ENCODE measurements at places on chromosomes 7 and 10.

DNA sequence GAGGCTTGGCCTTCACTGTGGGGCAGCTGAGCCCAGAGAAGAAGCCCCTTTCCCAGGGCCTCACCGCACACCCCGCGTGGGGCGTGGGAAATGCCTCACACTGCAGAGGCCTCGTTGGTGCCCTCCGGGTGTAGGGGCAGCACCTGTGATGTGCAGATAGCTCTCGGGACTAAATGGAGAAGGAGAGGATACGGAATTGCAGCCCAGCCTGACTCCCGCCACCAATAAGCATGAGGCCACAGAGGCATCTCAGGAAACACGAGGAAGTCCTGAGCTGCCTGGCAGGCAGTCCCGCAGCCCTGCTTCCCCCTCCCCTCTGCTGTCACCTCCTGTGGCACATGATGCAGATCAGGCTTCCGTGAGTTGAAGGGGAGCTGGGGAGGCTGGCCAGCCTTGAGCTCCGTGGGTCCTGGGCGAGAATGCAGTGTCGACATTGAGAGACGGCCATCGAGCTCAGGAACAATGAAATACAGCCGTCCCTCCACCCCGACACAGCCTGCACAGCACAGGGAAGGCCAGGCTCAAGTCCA is 59.6 kb upstream of the PPP2R2D start:
- no peak for DNase-seq

- no peak for DNase-seq
These were observed 226.0 kb downstream of the SORCS1 start for GRCh38 chr10:106938513-106938912.

DNA sequence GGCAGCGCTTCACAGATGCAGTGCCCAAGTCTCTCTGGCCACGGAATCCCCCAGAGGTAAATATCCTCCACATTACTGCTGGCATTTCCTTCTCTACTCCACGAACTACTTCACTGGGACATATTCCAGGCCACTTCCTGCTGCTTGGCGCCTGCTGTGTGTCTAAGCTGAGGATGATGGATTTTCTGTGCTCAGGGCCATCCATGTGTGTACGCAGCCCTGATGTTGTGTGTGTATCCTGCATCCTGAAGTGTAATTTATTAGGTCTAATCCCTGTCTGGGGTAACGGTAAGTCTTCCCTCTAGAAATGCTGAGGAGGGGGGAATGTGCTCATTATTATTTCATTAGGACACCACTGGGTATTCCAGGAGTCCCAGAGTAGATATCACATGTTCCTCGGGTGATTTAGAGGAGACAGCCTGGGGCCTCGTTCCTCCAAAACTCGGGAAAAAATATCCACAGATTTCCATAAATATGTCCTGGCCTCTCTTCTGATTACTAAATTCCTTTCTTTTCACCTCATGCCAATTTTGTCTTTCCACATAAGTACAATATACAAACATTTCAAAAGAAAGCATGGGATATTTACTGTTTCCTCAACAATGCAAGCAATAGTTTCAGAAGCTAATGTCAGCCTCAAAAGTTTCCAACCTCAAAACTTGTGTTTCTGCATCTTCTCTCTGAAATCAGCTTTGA is 25.5 kb upstream of the HABP2 start:
- no peak for DNase-seq

DNA sequence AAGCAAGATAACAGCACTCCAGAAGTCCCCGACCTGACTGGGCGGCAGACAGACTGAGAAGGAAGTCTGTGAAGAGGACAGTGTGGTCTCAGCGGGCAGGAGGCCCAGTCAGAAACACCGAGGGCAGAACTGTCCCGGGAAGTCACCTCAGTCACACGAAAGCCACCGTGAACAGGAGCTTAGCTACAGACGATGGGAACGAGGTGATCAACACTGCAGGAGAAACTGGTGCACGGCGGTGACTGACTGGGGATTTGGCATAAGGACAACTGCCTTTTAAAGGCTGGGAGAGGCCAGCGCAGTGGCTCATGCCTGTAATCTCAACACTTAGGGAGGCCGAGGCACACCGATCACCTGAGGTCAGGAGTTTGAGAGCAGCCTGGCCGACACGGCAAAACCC is 217.8 kb downstream of the PTPRN2 start:
- DNase-seq, result no peak

GRCh38 chr10:133388236-133388972 is 5.6 kb upstream of the MTG1 start:
- DNase-seq, result no peak

GRCh38 chr10:43596546-43596945 is 9.7 kb upstream of the ZNF485 start:
- no peak for DNase-seq

DNA sequence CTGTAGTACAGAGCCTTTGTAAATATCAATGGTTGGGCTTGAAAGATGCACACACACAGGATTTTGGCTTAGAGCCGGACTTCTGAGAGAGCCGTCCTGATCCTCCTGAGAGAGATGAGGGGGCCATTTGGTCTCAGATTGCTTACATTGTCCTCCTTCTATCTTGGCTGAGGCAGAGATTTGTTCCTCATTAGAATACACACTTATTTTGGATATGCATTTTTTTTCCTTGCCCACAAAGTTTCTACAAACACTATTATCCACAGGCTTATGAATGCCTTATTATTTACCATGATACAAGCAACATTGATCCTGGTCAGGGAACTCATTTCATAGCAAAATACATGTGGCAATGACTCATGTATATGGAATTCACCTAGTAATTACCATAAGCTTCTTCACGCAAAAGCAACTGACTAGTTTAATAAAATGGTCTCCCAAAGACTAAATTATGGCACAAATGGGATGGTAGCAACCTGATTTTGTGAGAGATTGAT is 175.3 kb downstream of the MDFIC start:
- no peak for DNase-seq

DNA sequence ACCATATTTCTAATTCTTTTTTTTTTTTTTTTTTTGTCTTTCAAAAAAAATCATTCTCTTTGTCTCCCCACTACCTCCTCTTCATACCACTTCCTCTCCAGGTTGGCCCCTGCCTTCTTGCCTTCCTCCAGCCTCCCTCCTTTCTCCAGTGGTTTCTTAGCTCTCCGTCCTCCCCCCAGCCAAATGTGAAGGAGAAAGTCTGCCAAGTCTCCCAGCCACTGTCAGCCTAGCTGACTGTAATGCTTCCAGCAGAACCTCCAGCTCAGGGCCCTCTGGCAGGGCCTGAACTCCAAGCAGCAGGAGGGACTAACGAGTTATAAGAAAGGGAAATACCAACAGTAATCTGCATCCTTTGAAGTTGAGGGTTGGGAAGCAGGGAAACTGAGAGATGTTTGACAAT is 35.5 kb upstream of the BICC1 start:
- no peak for DNase-seq

GRCh38 chr10:36089790-36090440 is 447.8 kb upstream of the FZD8 start:
- DNase-seq, result no peak

DNA sequence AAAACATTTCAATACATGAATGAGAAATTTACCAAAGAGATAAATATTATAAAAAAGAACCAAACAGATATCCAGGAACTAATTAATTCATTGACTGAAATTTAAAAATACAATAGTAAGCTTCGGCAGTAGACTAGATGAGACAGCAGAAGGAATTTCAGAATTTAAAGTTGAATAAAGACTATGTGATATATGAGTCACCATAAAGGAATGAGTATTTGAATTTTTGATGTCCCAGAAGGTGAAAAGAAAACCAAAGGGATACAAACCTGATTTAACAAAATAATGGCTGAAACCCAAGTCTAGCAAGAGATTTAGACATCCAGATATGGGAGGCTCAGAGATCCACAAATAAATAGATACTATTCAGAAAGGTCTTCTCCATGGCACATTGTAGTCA is 623.9 kb upstream of the FOXK1 start:
- no peak for DNase-seq

- no peak for DNase-seq
These were observed 53.3 kb downstream of the UBN2 start for GRCh38 chr7:139284252-139284896.

- no peak for DNase-seq
These were observed 37.7 kb downstream of the TRIL start for GRCh38 chr7:28920424-28920823.
